ENCODE measurements at places on chromosomes 2 and 18.

DNA sequence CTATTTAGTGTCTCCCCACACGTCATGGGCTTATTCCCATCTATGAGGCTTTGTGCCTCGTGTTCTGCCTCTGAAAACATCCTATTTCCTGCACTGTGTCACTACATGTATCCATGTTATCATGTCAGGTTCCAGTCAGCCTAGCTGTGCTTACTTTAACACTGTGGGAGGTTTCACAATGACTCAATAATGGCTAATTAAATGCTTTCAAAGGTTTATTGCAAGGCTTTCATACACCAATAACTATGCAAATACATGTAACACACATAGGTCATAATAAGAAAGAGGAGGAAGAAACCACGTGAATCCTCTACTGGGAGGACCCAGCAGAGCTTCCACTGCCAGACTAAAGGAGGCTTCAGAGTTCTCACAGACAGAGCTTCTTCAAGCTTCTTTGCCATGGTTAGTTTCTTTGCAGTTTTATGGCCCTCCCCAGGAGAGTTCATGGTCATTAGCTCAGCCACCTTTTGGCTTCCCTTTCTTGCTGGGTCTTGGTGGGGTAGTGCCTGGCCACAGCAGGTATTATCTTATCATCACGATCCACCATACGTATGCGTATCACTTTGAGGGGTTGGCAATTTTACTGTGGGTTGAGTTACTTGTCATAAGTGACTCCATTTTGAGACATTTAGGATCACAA is 5.1 kb upstream of the COLEC12 start:
- no peak for DNase-seq

- no peak for DNase-seq
Observed at GRCh38 chr2:96656540-96656939, 14.0 kb downstream of the FER1L5 start.

- DNase-seq = no peak
Observed at GRCh38 chr2:54613794-54614257, 109.6 kb upstream of the EML6 start.

GRCh38 chr2:59034106-59034505 is 793.0 kb upstream of the FANCL start:
- no peak for DNase-seq

GRCh38 chr2:103288696-103289095 is 526.9 kb downstream of the TMEM182 start:
- DNase-seq = no peak

- DNase-seq = no peak
Observed at GRCh38 chr2:6864923-6865345, 773 bp downstream of the CMPK2 start.

GRCh38 chr2:209324281-209324680 is 99.6 kb upstream of the MAP2 start:
- DNase-seq = no peak

GRCh38 chr2:105873721-105874120 is 129.0 kb downstream of the NCK2 start:
- no peak for DNase-seq

DNA sequence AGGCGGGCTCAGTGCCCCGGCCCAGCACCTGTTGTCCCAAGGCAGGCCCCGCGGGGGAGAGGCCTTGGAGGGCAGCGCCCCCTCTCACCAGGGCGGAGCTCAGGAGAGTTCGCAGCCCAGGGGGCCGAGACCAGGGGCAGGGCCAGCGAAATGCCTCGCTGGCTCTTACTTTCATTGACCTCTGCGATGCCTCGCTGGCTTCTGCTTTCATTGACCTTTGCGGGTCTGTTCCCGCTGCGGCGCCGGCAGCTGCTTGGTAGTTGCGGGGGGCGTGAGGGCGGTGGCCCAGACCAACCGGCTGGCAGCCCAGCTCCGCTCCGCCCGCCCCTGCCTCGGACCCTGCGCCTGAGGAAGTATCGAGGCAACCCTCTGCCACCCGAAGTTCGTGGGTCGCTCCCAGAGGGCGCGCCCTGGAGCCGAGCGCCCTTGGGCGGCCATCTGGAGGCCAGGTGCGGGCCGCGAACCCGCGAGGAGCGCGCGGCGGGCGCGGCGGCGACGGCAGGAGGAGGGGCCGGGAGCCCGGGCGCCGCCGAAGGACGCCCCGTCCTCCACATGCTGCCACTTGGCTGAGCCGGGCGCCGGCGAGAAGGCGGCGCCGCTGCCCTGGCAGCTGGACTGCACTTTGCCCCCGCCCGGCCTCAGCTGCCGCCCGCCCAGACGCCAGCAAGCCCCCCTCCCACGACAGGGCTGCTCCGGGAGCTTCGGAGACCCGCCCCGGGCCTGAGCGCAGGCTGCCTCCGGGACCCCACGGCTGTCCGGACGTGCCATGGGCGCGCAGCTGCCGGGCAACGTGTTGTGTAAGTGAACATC is 118.0 kb upstream of the MSTN start:
- no peak for DNase-seq

GRCh38 chr2:229429589-229429988 is 158.5 kb upstream of the PID1 start:
- DNase-seq = no peak

- no peak for DNase-seq
Observed at GRCh38 chr2:3959372-3959771, 256.0 kb downstream of the DCDC2C start.

- DNase-seq = no peak
Observed at GRCh38 chr2:60608679-60609078, 55.2 kb upstream of the BCL11A start.

All from HFF-Myc (cell line).